ENCODE measurements at places on chromosomes 5 and 9.

- DNase-seq, result no peak
Measured at GRCh38 chr5:14405267-14405666, 176.3 kb upstream of the OTULINL start.

DNA sequence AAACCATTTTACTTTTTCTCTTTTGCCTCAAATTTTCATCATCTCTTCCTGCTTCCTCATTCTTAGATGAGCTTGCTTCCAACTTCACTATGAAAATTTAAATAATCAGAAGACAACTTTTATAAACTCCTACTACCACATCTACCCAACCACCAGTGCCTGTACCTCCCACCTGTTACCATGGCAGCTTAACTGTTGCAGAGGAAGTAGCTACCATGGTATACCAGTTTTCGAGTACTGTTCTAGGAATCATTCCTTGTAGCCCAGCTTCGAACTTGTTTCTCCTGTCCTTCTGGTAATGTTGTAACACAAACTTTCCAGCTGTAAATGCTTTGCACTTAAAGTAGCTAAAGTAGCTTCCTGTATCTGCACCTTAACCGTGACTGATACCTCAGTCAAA lies 266.8 kb upstream of the NREP start:
- DNase-seq, result no peak

GRCh38 chr9:34431667-34432066 lies 26.7 kb downstream of the FAM219A start:
- no peak for DNase-seq

GRCh38 chr9:8262625-8263622 lies 463.3 kb upstream of the DMAC1 start:
- no peak for DNase-seq

- peak; percentile 17 for DNase-seq
Measured at GRCh38 chr5:103918668-103919367, 356.2 kb upstream of the NUDT12 start.

GRCh38 chr5:140011297-140011802 lies 31.7 kb downstream of the NRG2 start:
- DNase-seq, result peak; percentile 32

DNA sequence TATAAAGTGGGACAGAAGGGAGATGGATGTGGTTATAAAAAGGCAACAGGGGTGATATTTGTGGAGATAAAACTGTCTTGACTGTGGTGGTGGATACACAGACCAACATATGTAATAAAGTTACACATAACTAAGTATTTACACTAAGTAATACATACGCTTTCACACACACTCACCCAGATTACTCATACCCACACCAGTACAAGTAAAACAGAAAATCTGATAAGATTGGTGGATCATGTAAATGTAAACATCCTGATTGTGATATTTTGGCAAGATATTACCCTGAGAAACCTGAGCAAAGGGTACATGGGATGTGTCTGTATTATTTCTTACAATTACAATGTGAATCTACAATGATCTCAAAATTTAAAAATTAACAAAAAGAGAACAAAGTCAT lies 53.3 kb upstream of the SLIT3 start:
- DNase-seq, result peak; percentile 78

GRCh38 chr9:124782661-124783574 lies 6.0 kb downstream of the OLFML2A start:
- DNase-seq, result no peak

GRCh38 chr9:98256756-98257155 lies 1.3 kb upstream of the TBC1D2 start:
- no peak for DNase-seq

GRCh38 chr5:147659166-147659929 lies 123.2 kb downstream of the JAKMIP2 start:
- no peak for DNase-seq

DNA sequence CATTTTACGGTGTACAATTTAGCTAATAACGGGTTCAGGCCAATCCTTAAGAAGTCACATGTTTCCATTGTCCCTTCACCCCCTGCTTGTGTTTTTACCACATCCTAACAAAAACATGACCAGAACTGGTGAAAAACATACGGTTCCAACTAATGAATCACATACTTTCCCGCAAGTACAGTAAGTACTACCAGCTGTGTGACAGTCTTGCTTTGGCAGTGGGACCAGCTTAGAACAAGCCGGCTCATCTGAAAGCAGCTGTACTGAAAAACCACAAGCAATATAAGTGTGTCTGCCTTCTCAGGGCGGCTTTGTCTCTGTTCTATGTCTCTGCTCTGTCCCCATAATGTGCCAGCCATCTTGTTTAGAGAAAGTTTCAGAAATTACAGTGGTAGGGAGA lies 242.5 kb downstream of the BNC2 start:
- peak; percentile 85 for DNase-seq

- no peak for DNase-seq
Measured at GRCh38 chr5:83857341-83857740, 136.7 kb upstream of the HAPLN1 start.

GRCh38 chr5:156186760-156187159 lies 140.2 kb upstream of the SGCD start:
- no peak for DNase-seq

DNA sequence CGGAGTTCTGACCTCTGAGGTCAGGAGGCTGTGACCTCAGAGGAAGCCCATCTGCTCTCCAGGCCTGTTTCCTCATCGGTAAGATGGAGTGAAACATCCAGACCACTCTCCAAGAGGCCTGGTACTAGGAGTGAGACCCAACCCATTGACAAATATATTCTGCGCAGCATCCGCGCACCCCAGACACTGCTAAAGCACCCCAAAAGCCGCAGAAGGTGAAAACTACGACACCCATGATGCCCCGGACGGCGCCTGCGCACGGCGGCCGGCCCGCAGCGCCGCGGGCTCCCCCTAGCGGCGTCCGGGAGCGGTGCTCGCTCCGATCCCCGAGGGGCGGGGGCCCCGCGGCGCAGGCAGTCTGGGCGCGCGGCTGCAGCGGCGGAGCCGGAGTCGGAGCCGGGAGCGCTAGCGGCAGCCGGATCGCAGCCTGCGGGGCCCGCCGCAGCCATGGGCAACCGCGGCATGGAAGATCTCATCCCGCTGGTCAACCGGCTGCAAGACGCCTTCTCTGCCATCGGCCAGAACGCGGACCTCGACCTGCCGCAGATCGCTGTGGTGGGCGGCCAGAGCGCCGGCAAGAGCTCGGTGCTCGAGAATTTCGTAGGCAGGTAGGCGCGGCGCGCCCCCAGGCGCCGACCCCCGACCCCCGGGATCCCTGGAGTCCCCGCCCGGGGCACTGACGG lies at the start of gene DNM1:
DNM1 (plus strand) TSS at position 356 of the 683 bp plus-strand sequence; CDS start at position 448, 92 bp downstream.
- peak; percentile 88 for DNase-seq

- DNase-seq, result no peak
Measured at GRCh38 chr9:113651896-113652295, 188.4 kb downstream of the RGS3 start.

DNA sequence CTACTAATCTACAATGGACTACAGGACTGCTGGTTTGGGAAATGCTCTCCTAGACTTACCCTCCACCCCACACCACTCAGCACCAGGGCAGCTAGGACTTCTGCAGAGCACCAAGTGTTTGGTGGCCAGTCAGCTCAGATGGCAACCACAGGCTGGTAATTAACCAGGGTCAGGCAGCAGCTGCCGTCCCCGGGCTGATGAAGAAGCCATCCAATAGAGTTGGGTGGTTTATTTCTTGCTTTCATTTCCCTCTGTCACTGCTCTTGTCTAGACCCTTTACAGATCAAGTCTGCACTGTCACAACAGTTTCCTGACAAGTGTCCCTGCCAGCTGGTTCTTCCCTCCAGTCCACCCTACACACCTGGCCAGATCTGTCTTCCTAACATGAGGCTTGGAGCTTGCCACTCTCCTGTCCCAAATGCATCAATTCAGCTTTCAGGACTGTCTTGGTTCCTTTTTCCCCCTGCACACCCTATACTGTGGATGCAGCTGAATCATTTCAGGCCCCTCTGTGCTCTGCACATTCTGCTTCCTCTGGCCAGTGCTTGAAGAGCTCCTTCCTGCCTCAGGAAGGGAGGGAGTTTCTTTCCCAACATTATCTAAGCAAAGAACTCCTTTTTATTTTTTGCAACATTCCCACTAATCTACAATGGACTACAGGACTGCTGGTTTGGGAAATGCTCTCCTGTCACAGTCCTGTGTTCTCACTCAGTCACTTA lies 30.2 kb upstream of the HSPA9 start:
- DNase-seq, result no peak

DNA sequence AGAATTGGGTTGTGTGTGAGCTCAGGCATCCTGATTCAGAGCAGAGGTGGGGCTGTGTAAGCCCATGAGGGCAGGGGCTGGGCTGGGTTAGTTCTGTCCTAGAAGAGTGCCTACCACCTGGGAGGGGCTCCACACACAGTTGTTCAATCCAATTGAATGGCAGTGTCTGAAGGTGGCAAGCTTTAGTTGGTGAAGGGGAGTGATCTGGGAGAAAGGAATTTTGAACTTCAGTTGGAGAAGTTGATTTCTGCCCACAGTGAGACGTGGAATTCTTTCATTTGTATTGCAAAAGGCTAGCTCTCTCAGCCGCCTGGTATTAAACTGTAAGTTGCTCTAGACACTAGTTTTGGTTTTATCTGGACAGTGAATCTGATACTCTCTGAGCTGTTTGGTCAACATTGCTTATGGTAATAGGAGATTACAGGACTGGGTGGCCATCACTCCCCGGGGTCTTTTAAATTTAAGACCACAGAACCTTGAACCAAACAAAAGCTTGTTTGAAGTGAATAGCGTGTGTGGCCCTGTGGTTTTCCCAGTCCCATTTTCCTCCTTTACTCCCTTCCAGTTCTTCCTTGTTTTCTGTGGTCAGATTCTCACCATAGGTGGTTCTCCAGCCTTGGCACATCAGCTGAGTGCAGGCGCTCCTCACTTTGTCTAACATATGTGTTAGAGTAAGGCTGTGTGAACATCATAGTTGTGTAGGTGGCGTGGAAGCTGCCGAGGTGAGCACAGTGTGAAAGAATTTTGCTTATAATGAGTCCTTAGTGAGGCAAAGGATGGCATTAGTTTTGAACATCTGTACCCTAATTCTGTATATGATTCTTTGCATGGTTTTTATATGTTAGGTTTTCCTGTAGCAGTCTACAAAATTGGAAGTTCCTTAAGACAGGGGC lies 78.0 kb downstream of the ARHGAP26 start:
- DNase-seq, result no peak

DNA sequence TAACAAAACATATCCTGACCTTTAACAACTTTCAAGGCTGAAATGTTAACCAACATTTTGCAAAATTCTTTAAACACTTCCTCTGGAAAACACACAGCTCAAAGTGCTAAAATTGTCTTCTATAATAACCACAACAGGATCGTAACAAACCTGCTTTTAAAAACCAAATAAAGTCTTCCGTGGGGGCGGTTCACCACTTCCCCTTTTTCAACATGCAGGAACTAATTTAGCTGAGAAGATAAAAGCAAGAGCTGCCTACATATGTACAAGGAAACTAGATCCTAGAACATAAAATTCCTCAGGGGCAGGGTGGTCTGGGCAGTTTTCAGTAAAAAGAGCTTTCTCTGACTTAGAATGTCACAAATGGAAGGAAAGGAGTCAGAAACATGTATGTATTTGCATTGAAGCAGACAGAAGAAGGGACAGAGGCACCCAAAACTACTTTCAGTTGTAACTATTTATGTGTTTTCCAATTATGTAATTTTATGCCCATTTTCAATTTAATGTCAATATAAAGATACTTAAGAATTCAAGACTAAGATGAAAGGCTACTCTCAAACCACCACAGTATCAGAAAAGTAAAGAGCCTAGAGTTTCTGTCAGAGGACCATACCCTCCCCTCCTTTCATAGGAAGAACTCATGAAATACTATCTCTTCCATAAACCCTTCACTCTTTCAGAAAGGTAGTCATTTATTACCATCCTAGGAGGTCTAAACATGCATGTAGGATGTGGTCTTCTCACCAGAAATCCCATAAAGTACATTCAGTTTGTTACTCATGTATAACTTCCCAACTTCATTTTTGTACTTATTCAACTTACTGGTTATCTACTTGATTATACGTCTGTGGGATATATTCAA lies 185.9 kb upstream of the RASA1 start:
- DNase-seq, result no peak

DNA sequence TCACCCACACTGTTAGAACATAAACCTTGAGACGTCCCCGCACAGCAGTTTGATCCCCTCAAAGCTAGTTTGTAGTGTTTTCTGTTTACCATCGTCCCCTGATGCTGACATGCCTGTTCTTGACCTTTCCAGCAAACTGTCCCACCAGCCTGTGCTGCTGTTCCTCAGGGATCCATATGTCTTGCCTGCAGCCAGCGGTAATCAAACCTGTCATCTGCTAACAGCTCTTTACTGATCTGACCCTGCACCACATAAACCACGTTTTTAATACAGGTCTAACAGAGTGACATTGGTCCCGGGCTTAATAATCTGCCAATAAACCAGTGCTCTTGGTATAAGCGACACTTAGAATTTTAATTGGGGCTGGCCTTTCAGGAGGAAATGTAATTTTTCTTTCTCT lies 34.7 kb downstream of the PPIC start:
- DNase-seq, result no peak

DNA sequence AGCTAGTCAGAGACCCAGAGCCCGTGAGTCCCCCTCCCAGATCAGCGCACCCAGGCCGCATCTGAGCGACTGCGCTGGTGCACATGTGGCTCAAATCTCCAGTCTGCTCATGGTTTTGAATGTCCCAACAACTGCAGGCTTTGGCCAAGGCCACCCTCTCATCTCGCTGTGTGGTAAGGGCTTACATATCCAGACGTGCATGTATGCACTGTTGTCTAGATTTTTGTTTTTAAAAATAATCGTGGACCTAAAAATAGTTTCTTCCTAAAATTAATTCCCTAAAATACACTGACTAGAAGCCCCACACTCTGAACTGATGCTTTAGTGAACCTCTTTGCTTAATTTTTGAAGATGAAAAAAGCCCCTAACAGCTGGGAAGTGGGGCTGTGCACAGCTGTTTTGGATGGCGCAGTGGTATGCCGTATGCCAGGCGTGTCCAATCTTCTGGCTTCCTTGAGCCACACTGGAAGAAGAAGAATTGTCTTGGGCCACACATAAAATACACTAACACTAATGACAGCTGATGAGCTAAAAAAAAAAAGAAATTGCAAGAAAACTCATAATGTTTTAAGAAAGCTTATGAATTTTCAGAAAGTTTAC lies 143.0 kb upstream of the LHFPL2 start:
- no peak for DNase-seq

DNA sequence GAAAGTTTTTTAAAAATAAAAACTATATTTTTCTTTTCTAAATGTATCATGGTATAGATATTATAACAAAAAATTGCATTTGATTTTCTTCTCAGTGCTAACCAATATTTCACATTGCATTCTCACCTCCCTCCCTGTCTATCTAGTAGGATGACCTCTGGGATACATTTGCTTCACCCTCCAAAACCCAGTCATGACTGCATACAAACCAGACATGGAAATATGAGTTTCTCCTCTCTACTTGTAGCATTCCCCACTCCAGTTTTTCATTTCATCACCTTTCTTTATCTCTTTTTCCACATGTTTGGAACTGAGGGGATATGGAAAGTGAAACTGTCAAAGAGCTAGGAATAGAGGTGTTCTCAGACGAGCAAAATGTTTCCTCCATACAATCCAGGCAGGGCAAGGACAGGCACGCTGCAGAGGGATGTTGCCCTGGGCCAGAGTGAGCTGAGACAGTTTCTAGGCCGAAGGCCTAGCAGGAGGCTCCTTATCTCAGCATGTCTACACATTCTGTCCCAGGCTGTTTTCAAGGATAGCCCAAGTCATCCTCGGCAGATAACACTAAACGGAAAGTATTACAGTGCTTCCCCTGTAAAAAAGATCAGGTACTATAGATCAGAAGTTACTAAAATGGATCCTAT lies 46.7 kb downstream of the MEF2C start:
- DNase-seq, result peak; percentile 27

- peak; percentile 5 for DNase-seq
Measured at GRCh38 chr5:165201369-165201768, 1696.0 kb downstream of the MAT2B start.

All from Daoy (cell line).